ENCODE measurements at places on chromosomes 16 and 17. TPM values are rescaled to one million over a fixed set of nuclear protein-coding genes. Genes with fewer than 3 reads are reported as not detected.
A peak's percentile ranks its signal among the peaks of the same experiment; 100 is the strongest.

Gene TIGD7
- 2.2 TPM for total RNA-seq

Gene RNF222
- total RNA-seq: 2.5 TPM

Gene MYBBP1A
- 47.1 TPM for total RNA-seq

Gene CSH1
- not detected for total RNA-seq

Gene C1QL1
- 6.9 TPM for total RNA-seq

Gene MRPL28
- 96.5 TPM for total RNA-seq

DNA sequence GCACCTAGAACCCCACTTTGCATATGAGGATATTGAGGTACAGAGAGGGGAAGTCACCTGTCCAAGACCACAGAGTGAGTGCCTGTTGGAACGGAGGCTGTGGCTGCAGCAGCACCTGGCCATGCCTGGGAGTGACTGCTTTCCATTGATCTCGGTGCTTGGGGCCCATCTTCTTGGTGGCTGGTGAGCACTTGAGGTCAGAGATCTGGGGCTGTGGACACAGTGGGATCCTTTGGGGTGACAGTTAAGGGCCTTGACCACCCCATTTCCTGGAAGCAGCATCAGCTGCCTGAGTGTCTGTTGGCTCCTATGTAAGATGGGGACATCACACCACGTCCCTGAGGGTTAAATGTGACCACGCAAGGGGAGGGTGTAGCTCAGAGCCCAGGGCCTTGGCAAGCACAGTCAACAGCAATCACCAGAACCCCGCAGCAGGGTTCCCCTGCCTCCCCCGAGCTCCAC lies 111.7 kb downstream of the IRF8 start:
- H3K27me3 ChIP-seq: no peaks in the 10 kb centered on the region
- no peaks in the 10 kb centered on the region for H3K4me1 ChIP-seq
- no peak overlapping the region for H3K27ac ChIP-seq
- no peak for DNase-seq
- no peak overlapping the region for H3K4me3 ChIP-seq

DNA sequence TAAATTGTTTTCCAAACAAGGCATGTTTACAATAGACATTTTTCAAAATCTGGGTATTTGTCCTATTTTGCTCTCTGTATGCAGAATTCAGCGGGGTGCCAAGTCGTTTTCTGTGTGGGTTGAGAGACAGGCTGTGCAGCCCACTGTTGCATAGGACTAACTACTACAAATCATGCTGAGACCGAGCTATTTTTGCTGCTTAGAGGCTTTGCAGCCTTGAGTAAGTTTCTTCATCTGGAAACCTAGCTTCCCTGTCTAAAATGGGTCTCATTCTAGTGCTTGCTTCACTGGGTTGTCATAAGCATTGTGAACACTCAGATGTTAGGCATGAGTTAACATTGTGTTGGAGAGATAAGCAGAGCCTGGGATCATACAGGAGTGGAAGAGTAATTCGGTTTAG lies 1.3 kb downstream of the PRPSAP2 start:
- H3K4me3 ChIP-seq: no peak overlapping the region
- peak overlapping the region; percentile 96 for H3K27ac ChIP-seq
- no peaks in the 10 kb centered on the region for H3K27me3 ChIP-seq
- H3K36me3 ChIP-seq: no peaks in the 10 kb centered on the region
- no peak for DNase-seq

- H3K27ac ChIP-seq: no peak overlapping the region
- no peaks in the 10 kb centered on the region for H3K36me3 ChIP-seq
- H3K27me3 ChIP-seq: no peaks in the 10 kb centered on the region
- DNase-seq: no peak
- H3K4me3 ChIP-seq: no peak overlapping the region
Measured at GRCh38 chr17:4487820-4488716, 10.6 kb upstream of the SPNS2 start.

DNA sequence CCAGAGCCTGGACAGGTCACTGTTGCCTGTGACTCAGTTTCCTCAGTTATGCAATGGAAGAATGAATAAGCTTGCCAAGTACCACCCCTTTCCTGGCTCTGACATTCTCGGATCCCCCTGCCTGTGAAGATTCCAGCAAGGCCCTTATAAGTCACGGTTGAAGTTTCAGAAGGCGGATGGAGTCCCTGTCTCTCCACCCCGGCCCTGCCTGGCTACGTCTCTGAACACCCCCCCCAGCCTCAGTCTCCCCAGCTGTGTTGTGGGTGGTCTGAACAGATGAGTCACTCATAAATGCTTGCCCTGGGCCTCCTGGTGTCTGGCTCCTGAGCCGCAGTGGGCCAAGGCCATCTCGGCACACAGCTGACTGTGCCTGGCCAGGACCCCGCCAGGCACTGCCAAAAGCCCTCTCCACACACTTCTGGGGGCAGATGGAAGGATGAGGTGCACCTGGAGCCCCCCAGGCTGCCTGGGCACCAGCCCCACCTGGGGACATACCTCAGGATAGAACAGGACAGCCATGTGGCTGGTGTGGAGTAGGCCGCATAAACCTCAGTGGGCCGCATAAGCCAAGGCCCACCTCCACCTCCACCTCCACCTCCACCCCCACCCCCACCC lies 15.4 kb downstream of the VASN start:
- H3K27me3 ChIP-seq: no peaks in the 10 kb centered on the region
- H3K36me3 ChIP-seq: peaks cover 19% of the 10 kb centered on the region
- peak overlapping the region; percentile 78 for H3K27ac ChIP-seq
- DNase-seq: no peak
- H3K4me3 ChIP-seq: no peak overlapping the region

- no peaks in the 10 kb centered on the region for H3K27me3 ChIP-seq
- DNase-seq: no peak
- no peak overlapping the region for H3K4me3 ChIP-seq
- peaks cover 20% of the 10 kb centered on the region for H3K4me1 ChIP-seq
- H3K36me3 ChIP-seq: peaks cover 6% of the 10 kb centered on the region
Measured at GRCh38 chr16:12057266-12057665, 80.7 kb downstream of the SNX29 start.

GRCh38 chr17:43468691-43469139 lies 15.1 kb upstream of the DHX8 start:
- no peaks in the 10 kb centered on the region for H3K36me3 ChIP-seq
- peak overlapping the region; percentile 76 for H3K27ac ChIP-seq
- no peaks in the 10 kb centered on the region for H3K27me3 ChIP-seq
- DNase-seq: no peak
- H3K4me3 ChIP-seq: no peak overlapping the region
- peaks cover 24% of the 10 kb centered on the region for H3K4me1 ChIP-seq

GRCh38 chr17:28125526-28126378 lies 83.3 kb downstream of the NLK start:
- H3K4me1 ChIP-seq: no peaks in the 10 kb centered on the region
- DNase-seq: no peak
- no peak overlapping the region for H3K27ac ChIP-seq
- H3K4me3 ChIP-seq: no peak overlapping the region

DNA sequence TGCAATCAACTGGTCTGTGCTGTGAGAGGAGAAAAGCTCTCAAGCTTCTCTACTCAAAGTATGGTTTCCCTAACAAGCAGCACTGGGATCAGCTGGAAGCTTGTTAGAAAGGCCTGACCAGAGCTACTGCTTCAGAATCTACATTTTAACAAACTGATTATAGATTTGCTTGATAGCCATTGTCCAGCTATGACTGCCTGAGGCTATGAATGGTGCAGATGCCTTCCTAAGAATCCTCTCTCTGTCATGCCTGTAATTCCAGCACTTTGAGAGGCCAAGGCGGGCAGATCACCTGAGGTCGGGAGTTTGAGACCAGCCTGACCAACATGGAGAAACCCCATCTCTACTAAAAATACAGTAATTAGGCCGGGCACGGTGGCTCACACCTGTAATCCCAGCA lies 28.6 kb downstream of the PKD1L3 start:
- no peaks in the 10 kb centered on the region for H3K36me3 ChIP-seq
- H3K4me3 ChIP-seq: no peak overlapping the region
- H3K27me3 ChIP-seq: no peaks in the 10 kb centered on the region
- no peak for DNase-seq
- no peak overlapping the region for H3K27ac ChIP-seq

- no peaks in the 10 kb centered on the region for H3K36me3 ChIP-seq
- DNase-seq: no peak
- no peak overlapping the region for H3K4me3 ChIP-seq
Measured at GRCh38 chr16:11340710-11341109, 4.5 kb upstream of the RMI2 start.

- no peak overlapping the region for H3K27ac ChIP-seq
- no peak for DNase-seq
- H3K36me3 ChIP-seq: no peaks in the 10 kb centered on the region
- H3K27me3 ChIP-seq: no peaks in the 10 kb centered on the region
- no peak overlapping the region for H3K4me3 ChIP-seq
Measured at GRCh38 chr17:74543891-74544760, 1.8 kb downstream of the CD300C start.

GRCh38 chr17:51353296-51353695 lies 93.0 kb downstream of the UTP18 start:
- no peak for DNase-seq
- no peak overlapping the region for H3K4me3 ChIP-seq
- no peaks in the 10 kb centered on the region for H3K27me3 ChIP-seq
- H3K36me3 ChIP-seq: no peaks in the 10 kb centered on the region
- H3K27ac ChIP-seq: no peak overlapping the region

DNA sequence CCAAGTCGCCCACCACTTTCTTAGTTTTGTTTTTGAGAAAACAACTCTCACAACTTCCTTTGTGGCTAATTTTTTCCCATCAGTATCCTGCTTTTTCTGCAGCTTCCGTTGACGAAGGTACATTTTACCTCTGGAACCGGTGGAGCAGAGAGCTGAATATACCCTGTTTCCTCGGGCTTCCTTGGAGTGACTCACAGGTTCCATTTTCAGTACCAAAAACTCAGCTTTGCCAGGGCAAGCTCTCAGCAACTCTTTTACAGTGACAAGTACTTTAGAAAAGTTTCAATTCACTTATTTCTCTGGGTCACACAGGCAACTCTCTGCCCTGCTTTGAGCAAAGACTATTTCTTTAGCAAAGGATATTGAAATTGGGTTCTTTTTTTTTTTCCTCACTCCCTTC lies 318.9 kb downstream of the SNX29 start:
- no peak overlapping the region for H3K4me3 ChIP-seq
- H3K36me3 ChIP-seq: no peaks in the 10 kb centered on the region
- H3K27me3 ChIP-seq: no peaks in the 10 kb centered on the region
- DNase-seq: no peak
- H3K27ac ChIP-seq: no peak overlapping the region

GRCh38 chr17:34178092-34178491 lies 77.0 kb upstream of the CCL2 start:
- H3K27ac ChIP-seq: no peak overlapping the region
- no peaks in the 10 kb centered on the region for H3K36me3 ChIP-seq
- H3K4me1 ChIP-seq: peaks cover 7% of the 10 kb centered on the region
- DNase-seq: no peak
- H3K4me3 ChIP-seq: no peak overlapping the region

DNA sequence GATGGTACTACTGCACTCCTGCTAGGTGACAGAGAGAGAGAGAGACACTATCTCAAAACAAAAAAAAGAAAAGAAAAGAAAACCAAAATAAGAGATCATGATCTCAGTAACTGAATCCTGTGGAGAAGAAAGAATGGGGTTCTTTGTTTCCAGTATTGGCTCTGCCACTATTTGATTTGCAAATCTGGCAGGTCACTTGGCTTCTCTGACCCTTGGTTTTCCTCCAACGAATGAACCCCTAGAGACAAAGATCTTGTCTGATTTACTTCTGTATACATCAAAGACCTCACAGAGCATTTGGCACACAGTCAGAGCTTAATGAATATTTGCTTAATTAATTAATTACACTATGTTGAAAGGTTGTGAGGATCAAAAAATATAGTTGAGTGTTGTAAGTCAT lies 47.9 kb upstream of the NLK start:
- no peaks in the 10 kb centered on the region for H3K4me1 ChIP-seq
- H3K36me3 ChIP-seq: no peaks in the 10 kb centered on the region
- no peak for DNase-seq
- no peak overlapping the region for H3K4me3 ChIP-seq
- H3K27me3 ChIP-seq: no peaks in the 10 kb centered on the region

DNA sequence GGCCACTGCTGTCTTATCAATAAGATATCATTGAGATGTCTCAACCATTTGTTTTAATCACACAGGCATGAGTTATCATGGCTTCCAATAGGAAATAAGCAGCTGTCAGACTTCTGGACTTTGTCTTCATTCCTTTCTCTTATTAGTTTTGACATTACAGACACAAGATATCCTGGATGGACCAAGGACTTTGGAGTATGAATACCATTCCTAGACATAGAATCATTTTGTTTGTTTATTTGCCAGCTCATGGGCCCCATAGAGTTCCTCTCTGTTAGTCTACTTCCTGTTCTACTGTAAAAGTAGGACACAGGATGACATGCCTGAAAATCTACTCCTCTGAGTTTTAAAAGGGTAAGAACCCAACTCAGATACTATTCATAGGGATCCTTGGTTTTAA lies 77.7 kb upstream of the KCNJ16 start:
- H3K4me3 ChIP-seq: no peak overlapping the region
- no peaks in the 10 kb centered on the region for H3K36me3 ChIP-seq
- H3K27me3 ChIP-seq: no peaks in the 10 kb centered on the region
- H3K27ac ChIP-seq: no peak overlapping the region
- no peaks in the 10 kb centered on the region for H3K4me1 ChIP-seq

DNA sequence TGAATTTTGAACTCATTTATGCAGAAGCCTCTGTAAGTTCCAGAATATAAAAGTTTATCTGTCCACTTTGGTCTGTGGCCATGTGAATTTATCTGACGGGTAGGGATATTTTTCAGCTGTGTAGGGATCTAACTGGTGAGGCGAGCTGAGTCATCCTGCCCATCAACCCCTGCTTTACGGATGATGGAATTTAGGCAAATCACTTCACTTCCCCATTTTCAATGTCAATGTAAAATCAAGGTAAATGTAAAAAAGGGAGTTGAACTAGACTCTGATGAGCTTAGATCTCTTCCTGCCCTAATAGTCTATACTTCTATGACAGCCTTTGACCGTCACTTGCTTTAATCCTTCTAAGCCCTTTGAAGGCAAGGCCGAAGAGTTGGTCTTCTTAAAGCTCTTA lies 2.6 kb downstream of the SLC16A6 start:
- no peak for DNase-seq
- H3K4me1 ChIP-seq: peaks cover 33% of the 10 kb centered on the region
- H3K27me3 ChIP-seq: no peaks in the 10 kb centered on the region

All from vagina (tissue), 2 donors.